ENCODE measurements at places on chromosomes 4 and X. TPM values are rescaled to one million over a fixed set of nuclear protein-coding genes. Genes with fewer than 3 reads are reported as not detected.

Gene POF1B
- 0.23 TPM for total RNA-seq

Gene CXCL5
- total RNA-seq = 0.92 TPM

Gene SPRY1
- total RNA-seq = 13.8 TPM

Gene MTCP1
- 10.4 TPM for total RNA-seq

Gene NSUN7
- total RNA-seq = 12.9 TPM

Gene CLDN22
- total RNA-seq = not detected

Gene OPHN1
- 42.9 TPM for total RNA-seq

Gene ZNF157
- total RNA-seq = 5.1 TPM

Gene TBC1D9
- 112 TPM for total RNA-seq

Gene NDST3
- total RNA-seq = 30.2 TPM

Gene CYSLTR1
- 1.6 TPM for total RNA-seq

Gene CSAG2
- not detected for total RNA-seq

Gene DTHD1
- 7.4 TPM for total RNA-seq

Gene HAND2
- not detected for total RNA-seq

Gene MAGEE2
- total RNA-seq = 4.2 TPM

Gene CD38
- total RNA-seq = 8.1 TPM

Gene SMR3B
- total RNA-seq = not detected

Gene SSX3
- total RNA-seq = not detected

Gene ASMT
- total RNA-seq = not detected

Gene CT47B1
- total RNA-seq = not detected

Gene CPE
- total RNA-seq = 539 TPM

Gene RHOXF1
- total RNA-seq = not detected

Gene EMCN
- 3.7 TPM for total RNA-seq

Gene ETDA
- total RNA-seq = not detected

Gene PGRMC2
- total RNA-seq = 37.4 TPM

Gene TGIF2LX
- not detected for total RNA-seq

Gene SORBS2
- total RNA-seq = 62.7 TPM

Gene MAGEA9B
- total RNA-seq = not detected

Gene LGI2
- total RNA-seq = 12.5 TPM

Gene KLHL4
- total RNA-seq = 9.5 TPM

Gene TLR6
- total RNA-seq = 4.6 TPM

Gene GPR101
- 2.1 TPM for total RNA-seq

Gene GAGE2A
- total RNA-seq = not detected

Gene F9
- total RNA-seq = not detected

Gene GNRHR
- total RNA-seq = 0.23 TPM

Gene SMIM31
- total RNA-seq = not detected

Gene KLB
- 0.46 TPM for total RNA-seq

Gene CYLC1
- total RNA-seq = 0.23 TPM

Gene CXCL9
- total RNA-seq = not detected

Gene UGT8
- total RNA-seq = 15.0 TPM

Gene ZNF732
- 0.69 TPM for total RNA-seq

Gene HS6ST2
- 37.8 TPM for total RNA-seq

Gene USP53
- 21.5 TPM for total RNA-seq
